ENCODE measurements at places on chromosomes 13 and 19.

GRCh38 chr19:1254530-1255185, 6.3 kb downstream of the MIDN start:
- no peak for DNase-seq

GRCh38 chr13:53112522-53112921, 83.9 kb downstream of the OLFM4 start:
- DNase-seq, result no peak

DNA sequence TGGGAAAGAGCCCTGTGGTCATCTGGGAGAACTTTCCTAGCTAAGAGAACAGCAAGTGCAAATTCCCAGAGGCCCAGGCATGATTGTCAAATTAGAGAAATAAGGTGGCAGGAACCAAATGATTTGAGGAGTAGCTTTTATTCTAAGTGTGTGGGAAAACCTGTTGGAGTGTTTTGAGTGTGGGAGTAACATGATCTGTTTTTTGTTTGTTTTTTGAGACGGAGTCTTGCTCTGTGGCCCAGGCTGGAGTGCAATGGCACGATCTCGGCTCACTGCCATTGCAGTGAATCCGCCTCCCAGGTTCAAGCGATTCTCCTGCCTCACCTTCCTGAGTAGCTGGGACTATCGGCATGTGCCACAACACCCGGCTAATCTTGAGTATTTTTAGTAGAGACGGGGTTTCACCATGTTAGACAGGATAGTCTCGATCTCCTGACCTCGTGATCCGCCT, 2.4 kb downstream of the SAE1 start:
- DNase-seq, result no peak

DNA sequence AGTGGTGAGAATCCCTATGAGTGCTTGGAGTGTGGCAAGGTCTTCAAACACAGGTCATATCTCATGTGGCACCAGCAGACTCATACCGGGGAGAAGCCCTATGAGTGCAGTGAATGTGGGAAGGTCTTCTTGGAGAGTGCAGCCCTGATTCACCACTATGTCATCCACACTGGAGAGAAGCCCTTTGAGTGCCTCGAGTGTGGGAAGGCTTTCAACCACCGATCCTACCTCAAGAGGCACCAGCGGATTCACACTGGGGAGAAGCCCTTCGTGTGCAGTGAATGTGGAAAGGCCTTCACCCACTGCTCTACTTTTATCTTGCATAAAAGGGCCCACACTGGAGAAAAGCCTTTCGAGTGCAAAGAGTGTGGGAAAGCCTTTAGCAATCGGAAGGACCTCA, 18.7 kb upstream of the AURKC start:
- no peak for DNase-seq

GRCh38 chr13:26914624-26915023, 154.0 kb upstream of the GPR12 start:
- DNase-seq, result no peak

DNA sequence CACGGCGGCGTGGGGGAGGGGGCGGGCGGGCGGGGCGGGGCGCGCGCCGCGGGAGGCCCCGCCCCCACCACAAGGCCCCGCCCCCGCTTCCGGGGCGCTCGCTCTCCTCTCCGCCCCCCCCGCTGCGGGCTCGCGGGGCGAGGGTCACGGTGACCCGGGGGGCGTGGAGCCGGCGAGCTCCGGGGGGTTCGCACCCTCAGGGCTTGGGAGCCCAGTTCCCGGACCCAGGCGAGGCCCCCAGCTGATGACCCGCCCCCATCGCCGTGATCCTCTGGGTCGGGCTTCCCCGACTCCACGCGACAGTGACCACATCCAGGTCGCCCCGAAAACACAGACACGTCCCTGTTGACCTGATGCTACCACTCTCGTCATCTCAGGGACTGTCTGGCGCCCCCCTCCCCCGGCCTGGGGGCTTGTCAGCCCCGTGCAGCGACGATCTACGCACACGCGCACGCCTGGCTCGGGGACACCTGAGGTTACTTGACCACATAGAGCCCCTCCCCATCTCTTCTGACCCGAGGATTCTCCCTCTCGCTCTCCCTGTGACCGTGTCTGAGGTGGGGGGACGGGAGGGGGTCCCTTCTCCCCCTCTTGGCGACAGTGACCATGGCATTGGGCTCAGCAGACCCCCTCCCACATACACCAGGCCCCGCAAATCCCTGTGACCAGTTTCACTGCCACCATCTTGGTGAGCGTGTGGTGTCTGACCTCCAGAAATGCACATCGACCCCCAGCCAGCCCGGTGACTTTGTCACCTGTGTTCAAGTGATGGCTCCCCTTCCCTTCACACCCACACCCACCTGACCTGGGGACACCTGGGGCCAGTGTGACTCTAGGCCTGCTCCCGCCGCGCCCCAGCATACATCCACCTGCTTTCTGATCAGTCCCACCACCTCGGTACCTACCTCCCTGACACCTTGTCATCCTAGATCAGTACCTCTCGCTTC, 670 bp downstream of the MAP2K7 start:
- no peak for DNase-seq

DNA sequence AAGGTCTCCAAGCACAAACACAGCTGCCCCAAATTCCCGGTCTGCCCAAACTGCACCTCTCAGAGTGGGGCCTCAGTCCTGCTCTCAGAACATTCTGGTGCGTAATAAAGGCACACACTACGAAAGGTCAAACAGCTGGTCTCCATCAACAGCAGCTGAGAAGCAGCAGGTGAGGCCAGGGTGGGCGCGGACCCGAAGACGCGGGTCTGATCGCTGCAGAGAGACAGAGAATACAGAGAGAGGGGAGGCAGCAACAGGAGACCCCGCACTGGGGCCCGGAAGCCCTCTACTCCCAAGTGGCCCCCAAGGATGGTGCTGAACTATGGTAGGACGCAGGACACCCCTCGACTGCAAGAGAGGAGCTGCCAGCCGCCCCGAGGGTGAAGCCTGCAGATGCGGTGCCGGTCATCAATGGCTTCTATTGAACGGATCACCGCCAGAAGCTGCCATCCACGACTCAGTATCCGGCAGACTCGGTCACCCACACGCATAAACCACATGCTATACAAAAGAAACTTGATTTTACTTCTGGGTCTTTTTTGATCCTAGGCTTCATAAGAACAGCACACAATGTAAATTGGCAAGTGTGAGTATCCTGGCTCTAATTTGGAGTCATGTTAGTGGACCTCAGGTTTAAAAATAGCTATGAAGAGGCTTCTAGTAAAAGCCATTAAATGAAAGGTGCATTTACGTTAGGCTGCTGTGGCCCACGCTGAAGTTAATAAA, 33.4 kb downstream of the STK24 start:
- no peak for DNase-seq

- DNase-seq, result no peak
Measured at GRCh38 chr19:44972802-44973201, 17.6 kb downstream of the CLPTM1 start.

DNA sequence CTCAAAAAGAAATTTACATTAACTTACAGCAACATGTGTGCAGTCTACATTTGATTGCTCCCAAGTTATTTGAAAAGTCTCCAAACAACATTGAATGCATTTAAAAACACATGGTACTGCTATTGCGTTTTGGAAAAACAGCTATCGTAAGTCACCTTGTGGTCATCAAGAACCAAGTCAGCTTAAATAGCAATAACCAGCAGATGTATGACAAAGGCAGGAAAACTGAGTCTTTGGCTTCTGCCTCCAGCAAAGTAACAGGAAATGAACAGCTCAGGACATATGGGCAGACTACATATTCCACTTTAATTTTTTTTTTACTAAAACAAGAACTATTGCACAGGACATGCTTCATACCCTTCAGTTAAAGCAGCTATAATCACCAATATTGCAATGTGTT, 580.6 kb upstream of the SPRY2 start:
- DNase-seq, result no peak

GRCh38 chr19:48896191-48896720, 2.3 kb downstream of the TULP2 start:
- no peak for DNase-seq

DNA sequence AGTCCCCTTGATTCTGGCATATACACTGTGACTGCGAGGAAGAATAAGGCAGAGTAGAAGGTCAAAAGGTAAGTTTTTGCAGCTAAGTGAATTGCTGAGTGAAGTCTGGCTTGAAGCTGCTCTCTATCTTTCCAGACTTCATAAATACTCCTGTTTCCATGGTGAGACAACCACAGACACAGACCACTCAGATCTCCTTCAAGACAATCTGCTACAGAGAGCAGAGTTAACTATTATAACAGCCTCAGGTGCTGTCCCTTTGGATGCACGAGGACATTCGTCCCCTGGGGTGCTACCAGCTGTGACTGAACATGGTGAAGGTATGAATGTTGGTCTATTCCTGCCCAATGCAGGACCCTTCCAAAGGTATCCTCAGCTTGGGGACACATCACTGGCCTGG, 104.0 kb downstream of the MYCBP2 start:
- DNase-seq, result no peak

- peak; percentile 50 for DNase-seq
Measured at GRCh38 chr19:6092329-6093286, 17.7 kb downstream of the RFX2 start.

DNA sequence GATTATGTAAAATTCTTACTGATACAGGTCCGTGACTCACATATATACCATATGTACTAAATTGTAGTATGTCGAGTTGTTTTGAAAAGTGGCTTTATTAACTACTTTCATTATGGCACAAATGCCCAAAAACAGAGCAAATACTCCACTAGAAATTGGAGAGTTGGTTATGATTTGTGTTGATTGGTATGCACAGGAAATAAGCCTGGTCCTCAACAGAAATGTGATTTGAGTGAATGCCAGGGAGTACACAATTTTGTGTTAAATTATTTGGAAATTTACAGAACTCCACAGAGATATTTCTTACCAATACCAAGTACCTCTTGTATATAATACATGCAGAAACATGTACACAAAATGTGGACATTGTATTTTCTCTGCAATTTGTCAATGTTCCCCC, 676.7 kb downstream of the PCDH9 start:
- DNase-seq, result no peak

- no peak for DNase-seq
Measured at GRCh38 chr13:28355046-28355821, 139.7 kb downstream of the FLT1 start.

- peak; percentile 55 for DNase-seq
Measured at GRCh38 chr19:8611877-8612806, 1.6 kb upstream of the ADAMTS10 start.

DNA sequence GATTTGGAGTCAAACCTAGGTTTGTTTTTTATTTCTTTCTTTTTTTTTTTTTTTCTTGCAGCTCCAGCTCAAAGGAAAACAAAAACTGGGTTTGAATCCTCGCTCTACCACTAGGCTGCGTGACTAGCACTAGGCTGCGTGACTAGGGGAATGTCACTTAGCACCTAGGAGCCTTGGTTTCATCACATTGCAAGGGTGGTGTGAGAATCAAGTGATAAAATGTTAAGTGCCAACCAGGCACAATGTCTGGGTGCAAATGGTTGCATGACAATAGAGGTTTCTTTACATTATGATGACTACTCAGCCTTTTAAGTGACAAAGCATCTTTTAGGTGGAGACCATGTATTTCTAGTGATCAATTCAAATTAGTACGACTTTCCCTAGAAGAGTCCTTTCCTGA, 27.9 kb downstream of the RCBTB2 start:
- no peak for DNase-seq

DNA sequence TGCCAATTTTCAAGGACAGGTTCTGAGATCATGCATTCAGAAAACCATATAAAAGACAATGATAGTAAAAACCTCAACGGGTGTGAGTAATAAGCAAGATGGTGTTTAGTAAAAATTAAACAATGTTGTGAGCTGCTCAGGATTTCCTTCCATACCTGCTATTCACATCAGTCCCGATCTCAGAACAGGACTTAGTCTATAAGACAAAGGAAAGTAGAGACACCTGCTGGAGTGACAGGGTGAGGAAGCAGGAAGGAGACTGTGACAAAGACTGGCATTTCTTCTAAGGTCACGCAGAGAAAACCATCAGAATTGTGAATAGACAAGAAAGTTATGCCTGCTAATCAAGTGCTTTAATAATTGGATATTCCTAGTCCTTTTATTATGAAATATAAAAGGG, 648.0 kb downstream of the DACH1 start:
- no peak for DNase-seq

- DNase-seq, result peak; percentile 11
Measured at GRCh38 chr13:80979035-80979641, 638.2 kb upstream of the SPRY2 start.

- DNase-seq, result peak; percentile 71
Measured at GRCh38 chr19:48635966-48636858, 967 bp downstream of the DBP start.

- no peak for DNase-seq
Measured at GRCh38 chr13:56755181-56755935, 385.4 kb upstream of the PRR20A start.

DNA sequence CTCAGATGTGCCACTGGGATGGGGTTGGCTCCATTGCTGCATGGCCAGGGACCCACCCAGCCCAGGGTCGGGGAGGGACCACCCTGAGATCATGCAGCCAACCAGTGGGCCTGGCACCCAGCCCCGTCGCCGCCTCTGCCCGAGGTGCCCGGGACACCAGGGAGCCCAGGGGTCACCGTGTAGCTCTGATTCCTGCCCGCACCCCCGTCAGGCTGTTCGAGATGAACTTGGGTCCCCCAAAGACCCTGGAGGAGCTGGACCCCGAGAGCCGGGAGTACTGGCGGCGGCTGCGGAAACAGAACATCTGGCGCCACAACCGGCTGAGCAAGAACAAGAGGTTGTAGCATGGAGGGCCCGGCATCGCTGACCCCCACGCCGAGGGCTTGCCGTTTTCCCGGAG, 4.6 kb downstream of the MRPL54 start:
- no peak for DNase-seq

DNA sequence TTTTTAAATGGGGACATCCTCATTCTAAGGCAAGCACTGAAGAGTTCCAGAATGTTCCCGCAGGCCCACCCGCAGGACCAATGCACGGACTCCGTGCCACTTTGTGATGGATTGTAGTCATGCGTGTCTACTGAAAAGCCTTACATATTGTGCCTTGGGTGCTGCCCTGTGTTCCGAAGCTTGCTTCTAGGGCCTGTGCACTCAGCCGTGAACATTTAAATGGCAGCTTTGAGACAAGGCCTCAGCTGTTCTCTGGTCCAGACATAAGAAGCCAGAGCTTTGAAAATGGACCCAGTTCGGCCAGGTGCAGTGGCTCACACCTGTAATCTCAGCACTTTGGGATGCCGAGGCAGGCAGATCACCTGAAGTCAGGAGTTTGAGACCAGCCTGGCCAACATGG, 75.3 kb upstream of the CACNA1A start:
- no peak for DNase-seq

GRCh38 chr13:30480292-30480950, 14.7 kb upstream of the HMGB1 start:
- DNase-seq, result no peak

GRCh38 chr13:30978981-30979956, 46.8 kb downstream of the TEX26 start:
- no peak for DNase-seq

GRCh38 chr19:47991191-47991808, 670 bp downstream of the BSPH1 start:
- DNase-seq, result no peak

DNA sequence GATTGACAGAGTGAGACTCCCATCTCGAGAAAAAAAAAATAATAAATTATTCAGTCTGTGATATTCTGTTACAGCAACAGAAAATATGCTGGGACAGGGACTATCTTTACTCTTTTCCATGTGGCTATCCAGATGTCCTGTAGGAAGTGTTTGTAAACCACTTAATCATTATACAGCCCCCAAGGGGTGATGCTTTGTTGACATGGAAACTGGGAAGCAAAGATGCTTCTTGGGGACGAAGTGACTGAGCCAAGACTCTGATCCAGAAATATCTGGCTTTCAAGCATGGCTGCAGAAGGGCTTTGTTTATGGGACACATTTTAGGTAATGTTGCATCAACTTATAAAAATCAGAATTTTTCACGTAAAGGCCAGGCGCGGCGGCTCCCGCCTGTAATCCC, 5.4 kb downstream of the ZNF8 start:
- DNase-seq, result no peak
